Nephron progenitor cell (in vitro differentiated cells): ENCODE measurements at places on chromosomes 5 and 9.
A peak's percentile ranks its signal among the peaks of the same experiment; 100 is the strongest.

- no peak for DNase-seq
Measured at GRCh38 chr5:117519957-117520500, 945.4 kb upstream of the SEMA6A start.

DNA sequence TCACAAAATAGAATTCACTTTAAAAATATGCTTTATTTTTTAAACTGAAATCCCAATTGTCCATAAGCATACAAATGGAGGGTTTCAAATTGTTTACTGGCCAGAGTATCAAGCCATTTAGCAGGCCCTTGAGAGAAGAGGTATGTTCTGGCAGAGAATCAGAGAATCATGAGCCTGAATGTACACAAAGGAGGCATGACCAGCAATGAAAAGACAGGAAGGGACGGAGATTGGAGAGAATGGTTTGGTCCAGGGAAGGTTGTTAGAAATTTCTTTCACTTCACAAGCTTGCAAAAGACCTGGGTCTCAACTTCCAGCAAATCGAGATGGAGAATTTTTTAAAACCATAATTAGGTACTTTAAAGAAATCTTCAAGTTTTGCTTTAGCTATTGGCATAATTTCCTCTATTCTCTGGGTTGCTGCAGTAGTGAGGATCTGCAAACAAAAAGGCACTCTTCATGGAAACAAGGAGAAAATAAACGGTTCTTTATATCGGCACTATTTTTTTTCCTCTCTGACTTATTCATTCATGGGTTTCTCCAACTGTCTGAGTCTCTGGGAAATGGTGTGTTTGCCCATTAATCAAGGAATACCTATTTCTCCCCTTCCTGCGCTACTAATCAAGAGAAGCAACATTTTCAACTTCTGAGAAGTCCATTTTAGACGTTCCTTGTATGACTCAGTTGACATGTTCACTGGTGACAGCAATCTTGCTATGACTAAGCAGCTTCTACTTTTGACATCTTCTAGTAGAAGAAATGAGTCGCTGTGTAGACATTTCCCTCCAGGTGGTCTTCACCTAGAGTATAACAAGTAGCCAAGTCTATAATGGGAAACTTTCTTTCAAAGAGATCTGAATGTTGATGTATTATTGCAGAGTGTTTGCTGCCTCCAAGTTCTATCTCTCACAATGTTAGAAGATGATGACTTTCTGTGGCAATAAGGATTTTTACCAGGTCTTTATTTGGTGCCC lies 23.1 kb upstream of the ERCC6L2 start:
- DNase-seq: no peak

DNA sequence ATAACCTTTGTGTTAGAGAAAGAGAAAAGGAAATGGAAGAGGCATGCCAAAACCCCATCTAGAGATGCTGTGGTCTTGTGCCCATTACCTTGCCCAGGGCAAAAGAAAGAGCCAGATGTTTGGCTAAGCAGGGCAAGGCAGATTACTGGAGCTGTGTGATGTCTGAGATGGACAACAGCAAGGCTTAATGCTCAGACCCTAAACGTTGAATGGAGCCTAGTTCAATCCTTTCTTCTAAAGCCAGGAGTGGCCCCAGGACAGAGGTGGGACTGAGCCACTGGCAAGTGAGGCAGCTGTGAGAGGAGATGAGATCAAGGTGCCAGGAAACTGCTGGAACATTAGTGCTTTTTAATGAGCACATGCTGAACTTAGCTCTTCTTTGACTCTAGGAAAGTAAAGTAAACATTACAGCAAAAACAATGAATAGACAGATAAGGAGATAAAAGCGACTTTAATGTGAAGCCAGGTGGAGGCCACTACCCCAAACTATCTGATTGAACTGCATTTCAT lies 143.0 kb upstream of the EGFLAM start:
- no peak for DNase-seq

GRCh38 chr5:173968154-173968797 lies 20.7 kb upstream of the C5orf47 start:
- DNase-seq: peak; percentile 54

- DNase-seq: no peak
Measured at GRCh38 chr5:36982146-36982545, 105.6 kb downstream of the NIPBL start.

GRCh38 chr9:112180387-112180881 lies 5.3 kb upstream of the SUSD1 start:
- DNase-seq: no peak

DNA sequence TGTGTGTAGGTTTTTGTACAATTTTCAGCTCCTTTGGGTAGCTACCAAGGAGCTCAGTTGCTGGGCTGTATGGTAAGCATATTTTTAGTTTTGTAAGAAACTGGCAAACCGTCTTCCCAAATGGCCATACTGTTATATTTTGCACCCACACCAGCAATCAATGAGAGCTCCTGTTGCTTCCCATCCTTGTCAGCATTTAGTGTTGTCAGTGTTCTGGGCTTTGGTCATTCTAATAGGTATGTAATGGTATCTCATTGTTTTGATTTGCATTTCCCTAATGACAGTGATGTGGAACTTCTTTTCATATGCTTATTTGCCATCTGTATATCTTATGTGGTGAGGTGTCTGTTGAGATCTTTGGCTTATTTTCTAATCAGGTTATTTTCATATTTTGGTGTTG lies 320.1 kb downstream of the MLLT3 start:
- DNase-seq: no peak

- no peak for DNase-seq
Measured at GRCh38 chr5:142686210-142686734, 382 bp upstream of the FGF1 start.

GRCh38 chr5:29262339-29263123 lies 1931.0 kb upstream of the CDH6 start:
- no peak for DNase-seq

GRCh38 chr9:105959531-105959930 lies 265.2 kb downstream of the TMEM38B start:
- DNase-seq: no peak

DNA sequence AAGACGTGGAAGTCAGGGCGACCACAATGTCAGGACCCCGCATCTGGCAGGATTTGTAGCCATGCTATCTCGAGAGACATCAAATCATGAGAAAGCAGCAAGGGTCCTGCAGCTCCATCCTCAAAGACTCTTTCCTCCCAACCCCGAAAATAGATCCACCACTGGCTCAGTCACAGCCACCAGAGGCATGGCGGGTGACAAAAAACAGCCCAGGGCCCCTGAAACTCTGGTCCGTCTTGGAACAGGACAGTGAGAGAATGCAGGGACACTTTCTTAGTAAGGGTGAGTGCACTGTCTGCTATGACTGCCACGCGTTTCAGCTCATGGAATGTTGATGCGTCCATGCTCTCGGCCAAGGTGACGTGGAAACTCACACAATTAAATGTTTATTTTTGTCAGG lies 220.9 kb downstream of the IRX2 start:
- no peak for DNase-seq

DNA sequence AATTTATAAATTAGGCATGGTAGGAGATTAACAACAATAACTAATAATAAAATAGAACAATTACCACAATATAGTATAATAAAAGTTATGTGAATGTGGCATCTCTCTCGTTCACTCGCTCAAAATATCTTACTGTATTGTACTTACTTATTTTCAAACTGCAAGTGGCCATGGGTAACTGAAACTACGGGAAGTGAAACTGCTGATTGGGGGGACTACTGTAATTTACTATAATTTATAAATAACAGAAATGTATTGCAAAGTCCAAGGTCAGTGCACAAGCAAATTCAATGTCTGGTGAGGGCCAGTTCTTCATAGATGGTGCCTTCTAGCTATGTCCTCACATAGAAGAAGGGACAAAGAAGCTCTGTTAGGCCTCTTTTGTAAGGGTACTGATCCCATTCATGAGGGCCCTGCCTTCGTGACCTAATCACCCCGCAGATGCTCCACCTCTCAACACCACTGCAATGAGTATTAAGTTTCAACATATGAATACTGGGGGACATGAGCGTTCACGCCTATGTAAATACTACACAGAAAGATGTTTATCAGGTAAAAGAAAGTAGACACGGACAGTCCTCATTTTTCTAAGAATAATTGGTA lies 39.0 kb downstream of the KCNIP1 start:
- DNase-seq: no peak

GRCh38 chr9:22722492-22722891 lies 275.9 kb downstream of the DMRTA1 start:
- DNase-seq: no peak

DNA sequence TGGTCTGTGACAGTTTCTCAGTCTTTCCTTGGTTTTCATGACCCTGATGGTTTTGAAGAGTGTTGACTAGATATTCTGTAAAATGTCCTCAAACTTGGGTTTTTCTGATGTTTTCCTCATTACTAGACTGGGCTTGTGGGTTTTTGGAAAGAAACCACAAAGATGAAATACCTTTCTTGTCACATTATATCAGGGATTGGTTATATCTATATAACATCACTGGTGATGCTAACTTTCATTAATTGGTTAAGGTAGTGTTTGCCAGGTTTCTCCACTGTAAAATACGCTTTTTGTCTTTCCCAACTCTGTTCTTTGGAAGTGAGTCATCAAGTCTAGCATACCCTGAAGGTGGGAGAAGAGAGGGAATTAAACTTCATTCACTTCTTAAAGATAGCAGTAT lies 3.3 kb upstream of the IL31RA start:
- DNase-seq: no peak

DNA sequence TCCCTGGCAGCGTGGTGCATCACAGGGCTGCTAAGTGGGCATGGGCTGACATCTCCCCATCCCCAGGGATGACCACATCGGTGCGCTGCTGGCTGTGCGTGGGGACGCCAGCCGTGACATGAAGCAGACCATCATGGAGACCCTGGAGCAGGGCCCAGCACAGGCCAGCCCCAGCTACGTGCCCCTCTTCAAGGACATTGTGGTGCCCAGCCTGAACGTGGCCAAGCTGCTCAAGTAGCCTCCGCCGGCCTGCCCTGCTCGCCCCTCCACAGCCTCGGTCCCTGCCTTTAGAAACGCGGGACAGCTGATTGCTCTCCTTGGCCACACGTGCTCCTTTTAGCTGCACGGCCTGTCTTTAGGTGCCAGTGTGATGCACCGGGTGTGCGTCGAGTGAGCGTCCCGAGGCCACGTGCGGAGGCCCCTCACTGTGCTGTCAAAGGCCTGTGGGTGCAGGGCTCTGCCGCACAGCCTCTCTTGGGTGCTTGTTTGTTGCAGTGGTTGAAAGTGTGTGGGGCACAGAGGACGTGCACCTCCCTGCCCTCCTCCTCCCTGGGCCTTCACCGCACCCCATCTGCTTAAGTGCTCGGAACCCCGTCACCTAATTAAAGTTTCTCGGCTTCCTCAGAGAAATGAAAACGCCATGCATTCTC lies 23.8 kb downstream of the EXOC3 start:
- DNase-seq: no peak

DNA sequence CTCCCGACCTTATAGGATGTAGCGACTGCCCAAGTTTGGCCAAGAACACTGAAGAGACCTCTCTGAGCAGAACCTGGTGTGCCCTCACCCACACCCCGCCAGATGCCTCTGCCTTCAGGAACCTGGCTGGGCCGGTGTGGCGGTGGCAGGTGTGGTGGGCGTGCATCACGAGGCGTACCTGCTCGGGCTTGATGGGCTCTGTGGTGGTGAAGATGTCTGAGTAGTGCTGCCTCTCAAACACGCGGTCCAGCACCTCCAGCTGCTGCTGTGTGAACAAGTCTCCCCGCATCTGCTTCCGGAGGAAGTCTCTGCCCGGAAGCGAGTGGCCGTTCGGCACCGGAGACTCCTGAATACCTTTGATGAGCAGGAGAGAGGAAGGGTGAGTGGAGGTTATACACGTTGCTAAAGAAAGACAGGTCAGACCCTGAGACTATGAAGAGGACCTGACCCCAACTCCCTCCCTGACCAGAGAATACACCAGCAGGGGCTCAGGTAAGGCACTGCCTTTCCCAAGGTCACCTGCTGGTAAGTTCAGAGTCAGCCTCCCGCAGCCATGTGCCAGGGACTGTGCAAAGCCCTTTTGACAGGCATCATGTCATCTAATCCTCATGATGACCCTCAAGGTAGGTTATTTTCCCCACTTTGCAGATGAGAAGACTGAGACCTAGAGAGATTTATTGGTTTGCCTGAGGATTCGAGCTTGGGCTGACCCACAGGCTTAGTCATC lies 67.5 kb downstream of the PAX5 start:
- no peak for DNase-seq

GRCh38 chr9:83334320-83334719 lies 203.9 kb downstream of the FRMD3 start:
- peak; percentile 83 for DNase-seq

DNA sequence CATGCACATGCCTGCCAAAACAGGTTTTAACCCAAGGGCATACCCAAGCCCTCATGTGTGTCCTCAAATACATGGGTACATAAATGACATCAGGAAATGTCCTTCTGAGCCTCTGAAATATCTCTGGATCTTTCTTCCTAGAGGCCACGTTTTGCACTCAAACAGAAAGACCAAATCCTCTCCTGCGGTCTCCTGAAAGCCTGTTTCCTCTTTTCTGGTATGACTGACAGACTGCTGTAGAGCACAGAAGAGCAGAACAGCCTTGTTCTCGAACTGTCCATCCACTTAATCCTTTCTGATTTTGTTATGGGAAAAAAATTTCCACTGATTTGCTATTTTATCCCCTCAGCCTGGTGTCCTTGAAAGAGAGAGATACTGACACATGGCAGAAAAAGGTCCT lies 107.2 kb downstream of the ASTN2 start:
- DNase-seq: no peak

- no peak for DNase-seq
Measured at GRCh38 chr5:154511984-154512383, 34.0 kb upstream of the HAND1 start.

DNA sequence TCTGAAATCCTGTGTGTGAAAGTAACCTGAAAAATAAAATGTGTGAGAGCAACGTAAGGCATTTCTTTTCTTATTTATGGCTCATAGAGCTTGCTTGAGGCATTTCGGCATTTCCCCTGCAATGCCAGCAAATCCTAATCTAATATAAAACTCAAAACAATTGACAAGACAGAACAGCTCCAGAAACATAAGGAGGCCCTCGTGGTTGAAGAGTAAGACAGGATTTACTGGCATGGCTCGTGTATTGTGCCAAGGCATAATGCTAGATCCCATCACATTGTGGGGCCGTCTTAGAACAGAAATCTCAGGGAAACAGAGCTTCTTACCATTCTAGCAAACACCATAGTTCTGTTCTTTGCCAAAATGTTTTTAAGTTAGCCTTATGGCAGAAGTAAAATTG lies 166.2 kb downstream of the NTRK2 start:
- DNase-seq: no peak

- no peak for DNase-seq
Measured at GRCh38 chr5:170554521-170555267, 50.9 kb downstream of the KCNIP1 start.

GRCh38 chr9:94280409-94280989 lies 21.4 kb downstream of the ZNF169 start:
- no peak for DNase-seq

DNA sequence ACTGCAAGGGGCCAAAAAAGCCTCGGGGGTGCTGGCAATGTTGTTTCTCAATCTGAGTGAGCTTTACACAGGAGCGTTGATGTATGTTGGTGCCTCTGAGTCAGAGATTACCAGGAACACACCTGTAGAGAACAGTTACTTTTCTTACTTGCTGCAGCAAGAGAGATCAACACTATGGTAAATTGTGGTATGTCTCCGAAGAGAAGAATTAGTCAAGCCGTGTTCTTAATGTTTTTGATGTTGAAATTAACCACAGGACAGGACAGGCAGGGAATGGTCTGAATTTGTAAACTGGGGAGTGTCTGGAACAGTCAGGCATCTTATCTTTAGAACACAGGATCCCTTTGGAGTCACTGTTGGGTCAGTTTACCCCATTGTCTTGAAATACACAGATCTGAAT lies 285.7 kb downstream of the DNAH5 start:
- no peak for DNase-seq
